ENCODE measurements at places on chromosomes 5 and 9.

- peak; percentile 92 for DNase-seq
Measured at GRCh38 chr9:123929870-123930831, at the start of gene DENND1A. Gene DENND1A (minus strand): TSS chr9:123930126. CDS start chr9:123929905, 221 bp downstream.

- no peak for DNase-seq
Measured at GRCh38 chr5:151483647-151484046, 36.2 kb downstream of the SLC36A1 start.

DNA sequence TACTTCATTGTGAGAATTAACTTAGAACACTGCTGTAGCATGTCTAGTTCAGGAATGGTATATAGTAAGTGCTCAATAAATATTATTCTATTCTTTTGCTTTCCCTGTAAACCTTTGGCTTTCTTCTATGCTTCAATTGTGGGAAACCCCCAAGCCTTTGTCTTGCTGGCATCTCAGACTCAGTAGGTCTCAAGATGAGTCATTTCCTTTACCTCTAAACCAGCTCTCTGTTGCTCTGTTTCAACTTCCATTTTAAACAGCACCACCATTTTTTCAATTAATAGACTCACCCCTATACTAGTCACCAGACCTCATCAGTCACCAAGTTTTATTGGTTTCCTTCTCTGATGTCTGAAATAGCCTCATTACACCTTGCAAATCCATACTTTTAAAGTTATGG, 43.5 kb downstream of the DMAC1 start:
- DNase-seq, result no peak

DNA sequence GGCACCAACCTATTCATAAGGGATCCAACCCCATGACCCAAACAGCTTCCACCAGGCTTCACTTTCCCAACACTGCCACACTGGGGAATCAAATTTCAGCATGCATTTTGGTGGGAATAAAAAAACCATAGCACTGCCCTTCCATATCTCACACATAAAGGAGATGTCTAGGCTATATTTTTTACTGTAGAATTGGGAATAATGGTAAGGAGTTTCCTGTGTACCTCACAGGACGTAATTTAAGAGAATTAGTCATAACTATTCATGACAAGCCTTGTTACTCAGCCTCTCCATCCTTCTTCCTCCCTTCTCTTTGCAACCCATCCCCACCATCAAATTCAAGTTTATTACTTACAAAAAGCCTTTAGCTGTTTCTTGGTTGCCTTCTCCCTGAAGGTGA, 352.1 kb downstream of the MLLT3 start:
- DNase-seq, result no peak

DNA sequence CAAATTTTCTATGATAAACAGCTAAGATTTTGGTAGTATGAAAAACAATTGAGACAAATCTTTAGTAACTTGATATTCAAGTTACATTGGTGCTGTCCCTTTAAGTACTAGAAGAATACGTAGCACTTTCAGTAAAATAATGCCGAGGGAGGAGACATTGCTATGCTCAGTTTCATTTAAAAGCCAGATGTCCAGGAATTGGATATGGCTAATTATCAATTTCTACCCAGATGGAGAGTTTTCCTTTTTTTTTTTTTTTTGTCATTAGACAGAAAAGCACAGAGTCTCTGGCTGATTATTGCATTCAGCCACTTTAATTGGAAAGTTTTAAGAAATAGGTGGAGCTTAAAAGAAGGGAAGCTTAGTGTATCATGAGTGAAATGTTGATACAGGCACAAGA, 40.4 kb upstream of the APC start:
- no peak for DNase-seq

- DNase-seq, result no peak
Measured at GRCh38 chr5:1747803-1748085, 51.9 kb downstream of the MRPL36 start.

- DNase-seq, result no peak
Measured at GRCh38 chr5:124599028-124599973, 147.1 kb downstream of the ZNF608 start.

DNA sequence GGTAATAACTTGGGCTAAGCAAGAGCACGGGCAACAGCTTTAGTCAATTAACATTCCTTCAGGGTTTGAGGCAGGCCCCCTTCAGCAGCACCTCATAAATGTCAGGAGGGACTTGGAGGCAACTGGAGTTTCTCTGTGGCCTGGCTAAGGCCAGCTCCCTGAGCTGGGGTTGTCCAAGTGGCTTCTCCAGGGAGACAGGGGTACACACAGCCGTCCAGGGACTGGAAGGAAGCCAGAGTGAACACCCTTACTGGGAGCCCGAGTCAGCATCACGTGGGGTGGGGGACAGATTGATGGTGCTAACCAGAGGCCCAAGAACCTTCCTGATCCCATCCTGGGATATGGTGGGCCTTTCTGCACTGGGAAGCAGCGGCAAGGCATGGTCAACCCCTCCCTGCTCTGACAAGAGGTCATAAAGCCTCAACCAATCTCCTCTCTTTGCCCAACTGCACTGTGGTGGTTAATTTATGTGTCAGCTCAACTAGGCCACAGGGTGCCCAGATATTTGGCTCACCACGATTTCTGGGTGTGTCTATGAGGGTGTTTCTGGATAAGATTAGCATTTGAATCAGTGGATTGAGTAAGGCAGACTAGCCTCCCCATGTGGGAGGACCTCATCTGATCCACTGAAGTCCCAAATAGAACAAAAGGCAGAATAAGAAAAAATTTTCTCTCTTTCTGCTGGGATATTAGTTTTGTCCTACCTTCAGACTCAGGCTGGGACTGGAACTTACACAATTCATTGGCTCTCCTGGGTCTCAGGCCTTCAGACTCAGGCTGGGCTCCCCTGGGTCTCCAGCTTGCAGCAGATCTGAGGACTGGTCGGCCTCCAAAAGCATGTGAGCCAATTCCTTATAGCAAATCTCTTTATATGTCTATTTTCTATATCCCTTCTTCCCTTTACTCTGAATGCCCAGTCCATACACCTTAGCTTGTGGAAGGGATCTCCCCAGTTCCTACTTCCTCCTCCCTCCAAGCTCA, 127.2 kb upstream of the LARP1 start:
- DNase-seq, result no peak

DNA sequence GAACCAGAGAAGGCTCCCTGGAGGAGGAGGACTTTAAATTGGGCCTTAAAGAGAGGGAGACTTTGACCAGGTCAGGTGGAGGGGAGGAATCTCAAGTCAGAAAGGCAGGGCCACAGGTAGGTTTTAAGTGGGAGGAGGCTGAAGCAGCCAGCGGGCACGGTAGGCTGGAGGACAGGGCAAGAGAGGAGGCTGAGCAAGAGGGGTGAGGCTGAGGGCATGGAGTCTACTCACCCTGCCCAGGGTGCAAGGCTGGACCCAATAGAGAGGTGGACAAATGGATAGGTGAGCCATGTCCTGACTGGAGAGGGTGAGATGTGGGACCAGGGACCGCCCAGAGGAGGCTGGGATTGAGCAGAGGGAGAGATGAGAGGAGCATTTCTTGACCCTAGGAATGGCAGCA, 25.6 kb upstream of the TRIM14 start:
- no peak for DNase-seq

DNA sequence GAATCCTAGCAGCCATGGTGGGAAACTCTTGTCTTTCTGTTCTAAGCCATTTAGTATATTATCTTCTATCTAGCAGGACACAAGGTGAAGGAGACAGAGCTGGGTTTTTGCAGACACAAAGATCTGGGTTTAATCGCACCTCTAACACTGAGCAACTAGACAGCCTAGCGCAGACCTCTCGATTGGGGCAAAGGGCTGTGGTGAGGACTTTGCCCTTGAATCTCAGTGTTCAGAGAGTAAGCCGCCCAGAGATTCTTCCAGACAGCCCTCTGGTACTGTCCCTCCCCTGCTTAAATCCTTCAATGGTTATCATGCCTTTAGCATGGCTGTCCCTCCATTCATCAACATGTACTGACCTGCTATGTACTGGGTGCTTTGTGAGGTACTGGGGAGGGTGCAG, 128.1 kb downstream of the CRB2 start:
- no peak for DNase-seq

DNA sequence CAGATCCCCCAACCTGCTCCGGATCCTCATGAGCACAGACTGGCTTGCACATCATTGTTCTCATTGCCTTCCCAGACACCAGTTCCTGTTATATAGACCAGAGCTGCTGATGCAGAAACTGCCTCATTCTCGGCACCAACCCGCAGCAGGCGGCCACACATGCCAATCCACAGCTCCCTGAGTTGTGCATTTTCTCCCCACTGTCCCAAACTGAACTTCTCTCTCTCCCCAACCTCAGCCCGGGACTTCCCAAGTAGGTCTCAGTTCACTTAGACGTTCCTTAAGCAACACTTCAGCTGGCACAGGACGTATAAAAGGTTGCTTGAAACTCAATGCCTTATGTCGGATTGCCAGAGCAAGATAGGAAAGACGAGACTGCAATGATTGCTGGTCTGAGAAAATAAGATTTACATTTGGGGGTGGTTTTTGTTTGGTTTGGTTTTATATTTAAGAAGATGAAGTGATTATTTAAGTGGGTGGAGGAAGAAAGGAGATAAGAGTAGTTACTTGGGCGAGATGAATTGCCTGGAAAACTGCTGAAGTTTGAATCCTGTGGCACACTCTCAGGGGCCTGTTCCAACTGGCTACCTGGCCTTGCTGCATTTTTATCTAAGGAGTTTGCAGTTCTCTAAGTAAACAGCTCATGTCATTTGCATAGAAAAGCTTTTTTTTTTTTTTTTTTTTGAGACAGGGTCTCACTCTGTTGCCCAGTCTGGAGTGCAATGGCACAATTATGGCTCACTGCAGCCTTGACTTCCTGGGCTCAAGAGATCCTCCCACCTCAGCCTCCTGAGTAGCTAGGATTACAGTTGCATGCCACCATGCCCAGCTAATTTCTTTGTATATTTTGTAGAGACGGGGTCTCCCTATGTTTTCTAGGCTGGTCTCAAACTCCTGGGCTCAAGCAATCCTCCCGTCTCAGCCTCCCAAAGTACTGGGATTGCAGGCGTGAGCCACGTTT, 155.4 kb downstream of the GOLPH3 start:
- DNase-seq, result no peak

DNA sequence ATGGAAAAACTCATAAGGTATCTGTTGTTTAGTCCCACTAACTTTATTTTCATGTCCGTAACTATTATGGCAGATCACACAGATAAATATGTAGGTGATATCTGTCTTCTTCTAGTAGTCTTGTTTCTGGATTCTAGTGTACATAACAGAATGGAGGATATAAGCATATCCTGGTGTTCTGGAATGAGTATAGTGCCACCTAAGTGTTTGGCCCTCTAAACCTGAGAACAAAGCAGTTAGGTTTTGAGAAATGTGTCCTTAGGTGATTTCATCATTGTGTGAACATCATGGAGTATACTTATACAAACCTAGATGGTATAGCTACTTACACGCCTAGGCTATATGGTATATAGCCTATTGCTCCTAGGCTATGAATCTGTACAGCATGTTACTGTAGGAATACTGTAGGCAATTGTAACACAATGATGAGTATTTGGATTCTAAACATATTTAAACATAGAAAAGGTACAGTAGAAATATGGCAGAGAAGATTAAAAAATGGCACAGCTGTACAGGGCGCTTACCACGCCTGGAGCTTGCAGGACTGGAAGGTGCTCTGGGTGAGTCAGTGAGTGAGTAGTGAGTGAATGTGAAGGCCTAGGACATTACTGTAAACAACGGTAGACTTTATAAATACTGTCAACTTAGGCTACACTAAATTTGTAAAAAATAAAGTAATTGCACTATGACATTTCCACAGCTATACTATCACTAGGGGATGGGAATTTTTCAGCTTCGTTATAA, 150.3 kb upstream of the SLC24A2 start:
- DNase-seq, result no peak

DNA sequence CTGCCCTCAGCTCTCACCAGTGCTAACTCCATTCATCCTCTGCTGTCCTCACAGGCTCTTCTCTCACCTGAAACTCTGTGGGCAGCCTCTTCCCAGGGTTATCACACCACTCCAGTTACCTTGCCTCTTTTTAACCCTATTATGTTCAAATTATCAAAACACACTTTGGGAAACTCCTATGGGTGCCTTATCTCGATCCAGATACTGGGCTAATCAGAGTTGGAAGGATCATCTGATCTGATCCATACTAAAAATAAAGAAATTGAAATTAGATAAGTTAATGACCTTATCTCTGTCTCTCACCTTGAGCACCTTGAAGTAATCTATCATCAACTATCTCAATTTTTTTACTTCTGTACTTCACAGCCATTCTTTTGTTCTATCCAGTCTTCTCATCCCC, 300.5 kb upstream of the ISL1 start:
- no peak for DNase-seq

DNA sequence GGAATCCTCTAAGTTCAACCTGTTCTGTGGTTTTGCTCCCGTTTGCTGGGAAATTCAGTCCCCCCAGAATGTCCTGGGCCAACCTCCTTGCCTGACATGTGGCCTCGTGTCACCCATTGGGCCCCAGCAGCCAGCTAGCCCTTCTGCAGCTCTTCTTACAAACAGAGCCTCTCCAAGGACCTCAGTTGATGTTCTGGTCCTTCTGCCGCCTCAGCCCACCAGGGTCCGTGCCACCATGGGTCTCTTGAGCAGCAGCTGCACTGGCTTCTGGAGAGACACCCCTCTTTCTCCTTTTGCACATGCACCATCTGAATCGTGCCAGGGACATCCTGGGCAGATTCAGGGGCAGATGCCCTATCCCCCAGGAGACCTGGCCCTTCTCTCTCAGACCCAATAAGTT, 85.0 kb downstream of the LMX1B start:
- no peak for DNase-seq
